ENCODE measurements at places on chromosomes 5 and 9.

GRCh38 chr9:14424983-14425382, 111.0 kb upstream of the NFIB start:
- DNase-seq = no peak

GRCh38 chr9:129550199-129550839, 70.6 kb downstream of the C9orf50 start:
- DNase-seq = no peak

DNA sequence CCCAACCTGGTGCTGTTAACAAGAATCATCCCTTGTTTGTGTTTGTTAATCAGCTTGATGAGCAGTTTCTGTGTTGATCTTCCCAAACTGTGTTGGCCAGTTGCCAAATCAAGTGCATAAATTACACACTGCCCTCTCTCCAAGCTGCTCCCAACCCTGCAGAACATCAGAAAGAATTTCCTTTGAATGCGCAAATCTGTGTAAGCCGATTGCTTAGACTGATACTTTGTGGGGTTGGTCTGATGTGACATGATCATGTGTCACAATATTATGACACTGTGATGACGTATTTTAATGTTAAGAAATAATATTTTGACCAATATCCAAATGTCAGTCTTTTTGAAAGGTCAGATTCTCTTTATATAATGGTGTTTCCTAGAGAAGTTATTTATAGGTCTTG, 766.4 kb upstream of the WWC1 start:
- DNase-seq = no peak

DNA sequence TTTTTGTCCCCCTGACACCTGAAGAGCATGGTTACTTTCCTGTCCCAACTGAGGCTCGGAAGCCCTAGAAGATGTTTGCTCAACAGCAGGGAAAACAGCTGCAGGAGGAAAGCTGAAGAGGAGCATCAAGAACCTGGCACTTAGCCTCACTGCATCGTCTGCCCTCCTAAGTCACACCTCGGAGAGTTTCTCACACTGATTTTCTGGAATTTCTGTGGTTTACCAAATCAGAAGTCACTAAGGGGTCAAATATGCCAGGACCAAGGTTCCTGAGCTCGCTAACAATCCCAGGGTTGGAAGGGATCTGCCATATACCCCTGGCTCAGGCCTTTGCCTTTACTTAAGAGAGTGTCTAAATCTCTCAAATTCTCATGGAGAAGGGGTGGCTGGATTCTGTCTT, 5.3 kb downstream of the IL12B start:
- no peak for DNase-seq

GRCh38 chr9:34145165-34145564, 18.7 kb upstream of the DCAF12 start:
- no peak for DNase-seq

DNA sequence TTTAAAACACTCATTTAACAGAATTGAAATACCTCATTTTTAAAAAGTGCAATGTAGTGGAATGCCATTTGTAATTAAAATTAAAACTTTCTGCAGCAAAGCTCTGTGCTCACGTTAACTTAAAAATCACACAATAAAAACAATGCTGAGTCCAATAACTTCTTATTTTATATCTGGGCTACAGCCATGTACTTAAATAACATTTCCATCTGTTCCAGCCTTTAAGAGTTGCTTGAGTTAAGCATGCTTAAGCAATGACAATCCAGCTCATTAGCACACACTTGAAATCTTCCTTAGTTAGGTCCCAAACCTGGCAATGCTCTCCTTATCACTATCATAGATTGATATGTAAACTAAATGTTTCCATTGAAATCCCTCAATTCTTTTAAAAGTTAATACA, 132.3 kb upstream of the CDH12 start:
- no peak for DNase-seq

GRCh38 chr9:99682378-99682777, 139.3 kb upstream of the NR4A3 start:
- DNase-seq = no peak

DNA sequence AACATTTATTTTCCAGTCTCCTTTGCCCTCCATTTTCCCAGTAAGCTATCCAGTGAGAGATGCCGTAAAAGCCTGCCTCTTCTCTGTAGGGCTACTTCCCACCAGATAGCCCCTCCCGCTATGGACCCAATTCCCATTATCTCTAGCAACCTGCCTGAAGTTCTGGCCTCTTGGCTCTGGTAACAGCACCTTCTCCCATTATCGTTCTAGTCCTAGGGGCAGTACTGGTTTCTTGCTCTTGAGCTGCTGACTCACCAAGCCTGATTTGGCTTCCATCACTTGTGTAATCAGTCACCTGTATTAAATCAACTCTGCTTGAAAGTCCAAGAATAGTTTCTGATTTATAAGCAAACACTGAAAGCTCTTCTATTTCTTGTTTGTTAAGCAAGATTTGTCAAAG, 42.8 kb upstream of the PARP8 start:
- no peak for DNase-seq

DNA sequence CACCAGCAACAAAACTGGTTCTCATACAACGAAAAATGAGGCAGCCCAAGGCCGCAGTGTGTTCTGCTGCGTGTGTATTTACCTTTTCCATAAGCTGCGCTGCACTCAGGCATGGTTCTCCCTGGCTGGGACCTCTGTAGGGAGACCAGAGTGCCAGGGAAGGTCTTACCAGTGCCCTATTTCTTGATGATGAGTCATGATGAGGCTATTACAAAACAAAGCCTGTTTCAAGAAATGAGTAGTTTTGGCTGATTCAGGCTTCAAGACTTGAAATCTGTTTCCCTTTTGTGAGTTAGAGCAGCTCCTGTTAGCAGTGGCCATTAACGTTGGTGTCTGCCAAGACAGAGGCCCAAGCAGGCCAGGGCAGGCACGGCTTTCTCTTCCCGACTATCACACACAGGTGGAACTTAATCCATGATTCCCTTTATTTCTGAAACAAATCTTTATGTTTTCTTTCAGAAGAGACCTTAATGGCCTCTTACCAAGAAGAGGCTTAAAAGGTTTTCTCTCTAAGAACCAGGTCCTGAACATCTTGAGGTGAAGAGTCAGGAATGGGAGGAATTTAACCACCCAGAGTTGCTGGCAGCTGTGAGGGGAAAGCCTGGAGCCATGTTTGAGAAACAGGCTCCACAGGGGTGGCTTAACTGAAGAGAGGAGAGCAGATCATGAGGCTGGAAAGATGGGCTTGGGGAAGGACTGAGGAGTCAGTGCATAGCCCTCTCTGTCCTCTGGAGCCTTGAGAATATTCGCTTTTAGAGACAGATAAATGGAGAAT, 41.4 kb upstream of the TIFAB start:
- DNase-seq = peak; percentile 34

All from kidney glomerular epithelial cell (primary cell).